ENCODE measurements at places on chromosomes 4 and X. TPM values are rescaled to one million over a fixed set of nuclear protein-coding genes. Genes with fewer than 3 reads are reported as not detected.
A peak's percentile ranks its signal among the peaks of the same experiment; 100 is the strongest.

DNA sequence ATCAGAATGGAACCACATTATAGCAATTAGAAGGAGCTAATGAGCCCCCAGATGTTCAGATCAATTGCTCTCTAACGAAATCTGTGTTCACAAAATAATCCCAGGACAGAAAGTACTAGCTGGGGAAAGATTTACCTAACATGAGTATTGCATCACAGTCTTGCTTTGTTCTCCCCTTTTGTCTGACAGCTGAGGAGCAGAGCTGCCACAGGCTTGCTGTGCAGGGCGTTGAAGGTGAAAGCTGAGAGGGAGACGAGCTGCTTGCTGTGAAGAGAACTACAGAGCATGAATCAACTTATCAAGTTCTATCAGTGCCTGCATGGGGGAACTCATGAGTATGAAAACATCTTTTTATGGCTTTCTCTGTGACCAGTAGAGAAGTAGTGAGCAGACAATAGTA lies 441.2 kb downstream of the CENPC start:
- H3K4me3 ChIP-seq: no peak overlapping the region
- no peaks in the 10 kb centered on the region for H3K4me1 ChIP-seq
- H3K27ac ChIP-seq: no peak overlapping the region
- no peak for DNase-seq

Gene SATL1
- 2.5 TPM for total RNA-seq

DNA sequence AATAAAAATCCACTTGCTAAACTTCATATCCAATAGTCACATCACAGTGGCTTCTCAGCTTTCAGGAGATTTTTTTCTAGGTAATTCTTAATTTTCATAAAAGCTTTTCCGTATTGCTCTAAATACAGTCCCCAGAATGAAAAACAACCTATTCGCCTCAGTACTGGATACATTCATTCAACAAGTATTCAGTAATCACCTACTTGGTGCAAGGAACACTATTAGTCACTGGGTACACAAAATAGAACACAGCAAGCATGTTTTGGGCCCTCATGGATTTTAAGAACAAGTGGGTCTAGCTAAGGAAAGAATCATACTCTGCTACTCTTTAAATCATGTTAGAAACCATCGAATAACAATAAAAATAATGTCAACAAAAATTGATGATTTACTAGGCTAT lies 2.8 kb upstream of the BEX3 start:
- peak overlapping the region; percentile 64 for H3K27ac ChIP-seq
- no peak overlapping the region for H3K4me3 ChIP-seq
- DNase-seq: no peak
- no peaks in the 10 kb centered on the region for H3K36me3 ChIP-seq
- no peaks in the 10 kb centered on the region for H3K27me3 ChIP-seq
- no peaks in the 10 kb centered on the region for H3K4me1 ChIP-seq

DNA sequence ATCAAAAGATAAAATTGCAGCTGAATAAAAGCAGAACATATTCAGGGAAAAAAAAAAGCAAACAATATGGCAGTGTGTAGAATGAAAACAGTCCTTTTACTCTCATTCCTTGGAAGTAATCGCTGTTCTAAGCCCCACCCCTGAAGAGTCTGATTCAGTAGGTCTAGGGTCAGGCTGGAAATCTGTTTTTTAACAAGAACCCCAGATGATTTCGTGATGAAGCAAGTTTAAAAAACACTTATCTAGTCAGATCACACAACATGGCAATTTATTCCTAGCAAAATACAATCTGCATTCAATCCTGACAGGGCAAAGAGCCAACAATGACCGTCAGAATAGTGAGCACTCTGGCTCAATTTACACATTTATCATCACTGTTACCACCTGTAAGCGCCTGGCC lies 16.1 kb downstream of the FAM120C start:
- H3K27ac ChIP-seq: no peak overlapping the region
- H3K36me3 ChIP-seq: no peaks in the 10 kb centered on the region
- H3K4me3 ChIP-seq: no peak overlapping the region
- no peak for DNase-seq
- no peaks in the 10 kb centered on the region for H3K4me1 ChIP-seq

Gene GYPA
- total RNA-seq: not detected

- no peak for DNase-seq
- H3K36me3 ChIP-seq: no peaks in the 10 kb centered on the region
- H3K27me3 ChIP-seq: no peaks in the 10 kb centered on the region
- H3K4me1 ChIP-seq: no peaks in the 10 kb centered on the region
- no peak overlapping the region for H3K27ac ChIP-seq
These were observed 8.2 kb downstream of the MAGEB17 start for GRCh38 chrX:16175329-16176061.

Gene DIAPH2
- 67.4 TPM for total RNA-seq

DNA sequence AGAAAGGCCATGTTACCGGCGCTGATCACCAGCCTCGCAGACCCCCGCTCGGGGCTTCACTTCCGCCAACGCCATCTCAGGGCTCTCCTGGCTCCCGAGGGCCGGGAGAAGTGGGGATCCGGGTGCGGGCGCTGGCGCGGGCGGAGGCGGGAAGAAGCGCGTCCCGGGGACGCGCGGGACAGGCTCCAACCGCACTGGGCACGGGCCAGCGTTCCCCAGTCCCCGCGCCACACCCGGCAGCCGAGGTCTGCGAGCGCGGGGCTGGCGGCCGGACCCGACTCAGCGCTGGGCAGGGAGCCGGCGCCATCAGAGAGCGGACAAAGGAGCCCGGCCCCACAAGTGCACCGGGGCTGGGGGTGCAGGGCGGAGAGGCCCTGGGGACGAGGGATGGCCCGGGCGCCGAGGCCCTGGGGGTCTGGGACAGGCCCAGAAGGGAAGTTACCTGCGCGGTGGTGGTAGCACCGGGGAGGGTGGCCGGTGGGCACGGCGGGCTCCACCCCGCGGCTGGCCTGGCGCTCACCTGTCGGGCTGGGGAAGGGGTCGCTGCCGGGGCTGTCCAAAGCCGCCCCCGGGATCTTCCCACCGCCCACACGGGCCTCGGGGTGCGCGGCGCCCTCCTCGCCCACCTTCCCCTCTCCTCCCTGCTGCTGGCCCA lies 449 bp downstream of the CTPS2 start:
- peak overlapping the region; percentile 60 for H3K4me3 ChIP-seq
- H3K27me3 ChIP-seq: no peaks in the 10 kb centered on the region
- DNase-seq: peak; percentile 13
- H3K4me1 ChIP-seq: no peaks in the 10 kb centered on the region
- no peaks in the 10 kb centered on the region for H3K36me3 ChIP-seq

DNA sequence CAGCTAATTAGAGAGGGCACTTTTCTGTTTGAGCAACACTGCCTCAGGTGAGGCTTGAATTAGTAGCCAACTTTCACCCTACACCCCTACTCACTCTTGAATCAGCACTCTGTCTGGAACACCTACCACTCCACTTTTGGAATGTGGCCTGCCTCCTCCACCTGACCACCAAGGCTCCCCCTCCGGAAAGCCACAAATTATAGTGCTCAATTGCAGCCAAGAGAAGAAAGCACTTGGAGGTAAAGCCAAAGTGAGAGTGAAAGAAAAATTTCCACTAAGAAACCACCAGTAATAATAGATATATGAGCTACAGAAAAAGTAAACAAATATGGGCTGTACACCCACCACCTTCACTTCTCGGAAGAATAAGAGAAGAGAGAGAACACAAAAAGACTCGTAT lies 41.1 kb downstream of the PPP3CA start:
- H3K4me3 ChIP-seq: no peak overlapping the region
- H3K27ac ChIP-seq: no peak overlapping the region
- no peaks in the 10 kb centered on the region for H3K36me3 ChIP-seq
- no peak for DNase-seq
- peaks cover 7% of the 10 kb centered on the region for H3K4me1 ChIP-seq

DNA sequence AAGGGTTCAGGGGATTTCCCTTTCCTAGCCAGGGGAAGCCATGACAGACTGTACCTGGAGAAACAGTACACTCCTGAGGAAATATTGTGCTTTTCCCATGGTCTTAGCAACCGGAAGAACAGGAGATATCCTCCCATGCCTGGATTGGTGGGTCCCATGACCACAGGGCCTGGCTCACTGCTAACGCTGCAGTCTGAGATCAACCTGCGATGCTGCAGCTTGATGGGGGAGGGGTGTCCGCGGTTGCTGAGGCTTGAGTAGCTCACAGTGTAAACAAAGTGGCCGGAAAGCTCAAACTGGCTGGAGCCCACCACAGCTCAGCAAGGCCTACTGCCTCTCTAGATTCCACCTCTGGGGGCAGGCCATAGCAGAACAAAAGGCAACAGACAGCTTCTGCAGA lies 819.5 kb downstream of the TECRL start:
- no peaks in the 10 kb centered on the region for H3K27me3 ChIP-seq
- DNase-seq: no peak
- no peak overlapping the region for H3K27ac ChIP-seq
- no peak overlapping the region for H3K4me3 ChIP-seq
- H3K4me1 ChIP-seq: no peaks in the 10 kb centered on the region

DNA sequence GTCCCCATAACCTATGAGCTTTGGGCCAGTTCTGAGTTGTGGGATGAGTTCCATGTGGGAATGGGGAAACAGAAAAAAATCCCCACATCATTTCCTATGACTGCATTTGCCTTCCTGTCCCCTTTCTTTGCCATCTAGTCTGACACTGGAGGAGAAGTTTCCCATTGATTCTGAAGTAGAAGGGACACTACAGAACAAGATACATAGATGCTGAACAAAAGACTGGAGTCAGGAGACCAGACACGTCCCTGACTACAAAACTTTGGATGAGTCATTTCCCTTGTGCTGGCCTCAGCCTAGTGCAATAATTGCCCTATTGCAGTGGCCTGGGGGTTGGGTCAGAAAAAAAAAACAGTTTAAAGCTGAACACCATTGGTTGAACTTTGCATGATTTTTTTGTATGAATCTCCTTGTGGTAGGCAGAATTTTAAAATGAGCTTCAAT lies 22.1 kb downstream of the BEX3 start:
- H3K4me3 ChIP-seq: no peak overlapping the region
- no peaks in the 10 kb centered on the region for H3K4me1 ChIP-seq
- no peak overlapping the region for H3K27ac ChIP-seq
- no peaks in the 10 kb centered on the region for H3K36me3 ChIP-seq
- no peak for DNase-seq

GRCh38 chr4:179307297-179308136 lies 1865.3 kb upstream of the AGA start:
- no peak overlapping the region for H3K4me3 ChIP-seq
- H3K4me1 ChIP-seq: no peaks in the 10 kb centered on the region
- DNase-seq: peak; percentile 74
- no peaks in the 10 kb centered on the region for H3K36me3 ChIP-seq
- H3K27ac ChIP-seq: no peak overlapping the region

- no peaks in the 10 kb centered on the region for H3K36me3 ChIP-seq
- no peak for DNase-seq
- H3K27me3 ChIP-seq: no peaks in the 10 kb centered on the region
- H3K27ac ChIP-seq: no peak overlapping the region
These were observed 134.4 kb downstream of the PCDH7 start for GRCh38 chr4:30854531-30854930.

- H3K4me1 ChIP-seq: no peaks in the 10 kb centered on the region
- DNase-seq: no peak
- H3K36me3 ChIP-seq: no peaks in the 10 kb centered on the region
These were observed 105.3 kb downstream of the AASDH start for GRCh38 chr4:56282004-56282403.

- no peak for DNase-seq
- no peaks in the 10 kb centered on the region for H3K36me3 ChIP-seq
- no peaks in the 10 kb centered on the region for H3K4me1 ChIP-seq
- no peak overlapping the region for H3K27ac ChIP-seq
These were observed 19.0 kb downstream of the HADH start for GRCh38 chr4:108008721-108009120.

GRCh38 chr4:25441519-25442117 lies 64.6 kb downstream of the ANAPC4 start:
- peak; percentile 81 for DNase-seq
- no peak overlapping the region for H3K27ac ChIP-seq
- H3K27me3 ChIP-seq: no peaks in the 10 kb centered on the region
- peaks cover 17% of the 10 kb centered on the region for H3K4me1 ChIP-seq

Gene PTCHD1
- 1.6 TPM for total RNA-seq

DNA sequence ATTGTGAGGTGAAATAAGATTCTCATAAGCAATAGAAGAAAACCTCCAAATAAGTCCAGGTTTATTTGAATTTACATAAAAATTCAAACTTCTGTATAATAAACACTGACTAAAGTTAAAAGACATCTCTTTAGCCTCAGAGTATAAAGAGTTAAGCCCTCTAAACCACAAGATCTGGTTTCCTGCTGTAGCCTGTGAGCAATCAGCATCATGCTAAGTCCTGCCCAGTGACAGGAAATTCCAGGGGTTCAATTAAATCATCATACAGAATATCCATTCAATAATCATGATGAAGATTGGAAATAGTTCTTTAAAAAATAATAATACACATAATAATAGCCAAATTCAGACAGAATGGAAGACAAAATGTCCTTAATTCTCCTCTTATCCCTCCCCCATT lies 139.2 kb upstream of the DGKK start:
- H3K36me3 ChIP-seq: no peaks in the 10 kb centered on the region
- no peaks in the 10 kb centered on the region for H3K27me3 ChIP-seq
- no peaks in the 10 kb centered on the region for H3K4me1 ChIP-seq
- no peak for DNase-seq

DNA sequence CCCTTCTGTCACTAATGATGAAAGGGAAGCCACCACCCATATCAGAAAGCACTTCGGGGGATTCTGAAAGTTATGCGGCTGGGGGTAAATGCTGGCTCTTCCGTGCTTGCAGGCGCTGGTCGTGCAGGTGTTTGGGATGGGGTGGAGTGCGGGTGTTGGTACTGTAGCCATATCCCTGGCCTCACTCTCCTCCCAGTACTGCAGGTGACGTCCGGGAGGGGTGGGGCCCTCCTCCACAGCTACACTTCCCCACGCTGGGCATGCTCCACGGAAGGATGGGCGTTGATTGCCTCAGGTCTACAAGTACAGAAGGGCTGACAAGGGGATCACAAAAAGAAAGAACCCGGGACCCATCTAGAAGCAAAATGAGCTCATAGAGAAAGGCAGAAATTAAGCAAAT lies 48.6 kb upstream of the CLDN24 start:
- DNase-seq: no peak
- no peak overlapping the region for H3K4me3 ChIP-seq
- H3K36me3 ChIP-seq: no peaks in the 10 kb centered on the region
- H3K27me3 ChIP-seq: no peaks in the 10 kb centered on the region
- no peak overlapping the region for H3K27ac ChIP-seq
- H3K4me1 ChIP-seq: no peaks in the 10 kb centered on the region

- no peak overlapping the region for H3K4me3 ChIP-seq
- no peaks in the 10 kb centered on the region for H3K36me3 ChIP-seq
- DNase-seq: no peak
- H3K27me3 ChIP-seq: no peaks in the 10 kb centered on the region
These were observed 585.6 kb downstream of the IL1RAPL1 start for GRCh38 chrX:29172880-29173279.

Gene MAGEB2
- total RNA-seq: 50.9 TPM

GRCh38 chr4:175720722-175721121 lies 91.3 kb downstream of the GPM6A start:
- no peaks in the 10 kb centered on the region for H3K4me1 ChIP-seq
- no peak overlapping the region for H3K4me3 ChIP-seq
- no peaks in the 10 kb centered on the region for H3K36me3 ChIP-seq
- H3K27ac ChIP-seq: no peak overlapping the region
- H3K27me3 ChIP-seq: no peaks in the 10 kb centered on the region

Gene TSPAN7
- total RNA-seq: 6.4 TPM
